ENCODE measurements at places on chromosomes 5 and 9. TPM values are rescaled to one million over a fixed set of nuclear protein-coding genes. Genes with fewer than 3 reads are reported as not detected.

The NIM1K gene
- total RNA-seq: 0.54 TPM

The FAM81B gene
- 0.67 TPM for total RNA-seq

The PFDN1 gene
- 202 TPM for total RNA-seq

The ZNF454 gene
- not detected for total RNA-seq

The RNF180 gene
- total RNA-seq: 4.6 TPM

The GLRA1 gene
- not detected for total RNA-seq

The ST8SIA4 gene
- 0.59 TPM for total RNA-seq

The FCHO2 gene
- total RNA-seq: 20.7 TPM

The MVB12B gene
- 12.8 TPM for total RNA-seq

The ALDH7A1 gene
- total RNA-seq: 85.5 TPM

The ADAMTS19 gene
- total RNA-seq: 0.87 TPM

The FNBP1 gene
- 60.9 TPM for total RNA-seq

The FUBP3 gene
- total RNA-seq: 57.6 TPM

The PDGFRB gene
- 96.6 TPM for total RNA-seq

The SNCAIP gene
- total RNA-seq: 0.84 TPM

The BHMT2 gene
- total RNA-seq: not detected

The ANKRD18A gene
- total RNA-seq: 4.0 TPM

The AK8 gene
- 0.84 TPM for total RNA-seq

The LCN9 gene
- 4.8 TPM for total RNA-seq

The PRRX2 gene
- total RNA-seq: not detected

The THBS4 gene
- total RNA-seq: 0.55 TPM

The SH2D3C gene
- 5.8 TPM for total RNA-seq

The DIPK1B gene
- total RNA-seq: 23.2 TPM

The LCN10 gene
- total RNA-seq: not detected
